ENCODE measurements at places on chromosomes 2 and 18.

DNA sequence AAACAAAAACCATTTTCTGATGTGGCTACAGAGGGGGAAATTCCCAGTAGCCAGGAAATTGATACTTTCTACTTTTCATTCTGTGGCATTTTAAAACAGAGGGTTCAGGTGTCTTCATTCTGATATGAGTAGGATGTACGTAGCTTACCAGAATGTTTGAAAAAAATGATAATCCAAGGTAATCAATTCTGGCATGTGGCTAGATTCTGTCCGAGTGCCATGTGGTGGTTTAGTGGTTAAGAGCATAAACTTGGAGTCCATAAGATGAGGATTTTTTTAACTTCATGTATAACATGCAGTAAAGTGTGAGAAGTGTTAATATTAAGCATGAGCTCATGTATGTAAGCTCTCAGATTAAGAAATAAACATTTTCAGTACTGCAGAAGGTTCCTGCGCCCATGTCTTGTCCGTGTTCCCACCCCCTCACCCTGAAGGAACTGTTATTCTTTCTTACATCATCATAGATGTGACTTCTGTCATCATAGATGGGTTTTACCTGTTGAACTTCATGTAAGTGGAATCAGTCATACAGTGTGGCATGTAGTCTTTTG lies 4.5 kb downstream of the B3GNT2 start:
- no peak for DNase-seq

DNA sequence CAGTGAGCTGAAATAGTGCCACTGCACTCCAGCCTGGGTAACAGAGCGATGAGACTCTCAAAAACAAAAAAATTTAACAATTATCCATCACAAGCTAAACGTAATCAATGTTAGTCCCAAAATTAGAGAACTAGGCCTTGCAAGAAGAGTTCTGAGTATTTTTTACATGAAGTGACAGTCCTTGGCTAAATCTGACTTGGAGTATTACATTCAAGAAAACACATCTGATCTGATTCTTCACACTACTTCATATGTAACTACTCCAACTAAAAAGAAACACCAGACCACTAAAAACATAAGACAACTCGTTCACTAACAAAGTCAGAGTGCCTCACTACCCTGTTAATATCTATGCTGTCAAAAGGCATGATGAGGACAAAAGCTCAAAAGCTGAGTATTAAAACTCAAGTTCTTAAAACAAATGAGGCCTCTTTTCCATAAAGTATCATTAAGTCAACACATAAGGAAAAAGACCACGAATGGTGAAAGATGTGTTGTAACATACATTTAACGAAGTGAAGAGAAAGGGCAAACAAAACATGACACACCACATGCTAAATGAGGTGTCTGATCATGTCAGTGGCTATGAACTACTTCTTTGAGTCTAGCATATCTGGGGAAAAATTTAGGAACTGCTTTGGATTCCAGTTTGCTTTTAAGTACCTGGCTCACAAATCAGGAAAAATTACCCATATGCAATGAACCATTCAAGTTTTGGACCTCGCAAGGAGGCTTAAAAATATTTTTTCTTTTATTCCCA lies 42.4 kb downstream of the TRIP12 start:
- no peak for DNase-seq

DNA sequence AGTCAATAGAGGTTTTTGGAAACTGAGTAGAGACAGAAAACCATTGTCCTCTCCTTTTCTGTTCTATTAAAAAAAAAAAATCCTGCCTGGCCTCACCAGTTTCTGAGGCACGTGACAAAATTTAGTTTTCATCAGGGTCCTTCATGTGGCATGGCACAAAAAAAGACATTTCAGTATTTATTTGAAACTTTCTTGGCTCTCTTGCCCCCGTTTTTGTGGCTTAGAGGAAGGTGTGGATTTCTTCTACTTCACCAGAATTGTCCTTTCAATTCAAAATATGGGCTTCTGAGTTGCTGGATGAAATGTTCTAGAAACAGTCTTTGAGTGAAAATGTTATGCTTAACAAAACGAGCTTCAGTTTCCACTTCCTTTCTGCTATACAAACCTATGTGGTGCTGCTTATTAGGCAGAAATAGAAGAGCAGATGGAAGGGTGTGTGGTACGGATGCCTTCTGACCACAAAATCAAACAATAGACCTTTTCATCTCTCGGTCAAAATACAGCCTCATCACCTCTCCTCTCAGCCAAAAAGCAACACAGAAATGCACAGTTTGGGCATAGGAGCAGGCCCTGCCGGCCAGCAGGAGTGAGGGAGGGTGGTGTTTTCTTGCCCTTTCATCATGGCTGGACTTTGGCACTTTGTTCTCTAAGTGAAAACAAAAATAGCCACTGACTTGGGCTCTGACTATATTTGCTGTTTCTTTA lies 89.2 kb downstream of the SH3RF3 start:
- DNase-seq = no peak

DNA sequence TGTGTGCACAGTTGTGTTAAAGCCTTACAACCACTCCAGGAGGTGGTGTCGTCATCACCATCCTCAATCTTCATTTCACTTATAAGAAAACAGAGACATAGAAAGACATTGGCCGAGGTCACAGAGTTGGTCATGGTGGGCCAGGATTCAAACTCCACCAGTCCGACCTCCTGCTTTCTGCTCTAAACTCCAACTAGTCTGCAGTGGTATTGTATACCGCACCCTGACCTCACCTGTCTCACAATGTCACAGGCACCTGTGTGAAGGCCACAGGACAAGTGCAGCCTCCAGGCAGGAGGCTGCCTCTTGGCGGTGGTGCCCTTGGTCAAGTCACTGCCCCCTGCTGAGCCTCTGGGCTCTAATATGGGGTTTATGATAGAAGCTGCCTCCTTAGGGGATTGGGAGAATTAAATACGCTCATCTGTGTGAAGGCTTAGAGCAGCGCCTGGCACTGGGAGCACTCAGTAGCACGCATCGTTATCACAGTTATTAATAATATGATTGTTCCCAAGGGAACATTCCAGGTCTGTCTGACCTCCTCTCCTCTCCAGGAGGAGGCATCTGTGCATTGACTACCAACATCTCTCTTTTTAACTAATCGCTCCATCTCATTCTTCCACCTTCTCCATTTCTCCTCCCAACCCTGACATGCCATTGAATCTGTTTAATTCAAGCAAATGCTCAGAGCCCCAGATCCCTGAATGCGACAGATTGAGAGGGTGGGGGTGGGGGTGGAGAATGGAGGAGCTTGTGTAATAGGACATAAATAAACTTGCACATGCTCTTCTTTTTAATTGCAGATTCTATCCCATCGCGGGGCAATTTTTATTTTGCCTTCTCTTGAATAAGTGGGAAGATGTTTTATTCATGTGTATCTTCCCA lies 112.7 kb downstream of the MCFD2 start:
- DNase-seq = no peak

GRCh38 chr2:74944987-74945787 lies 13.3 kb upstream of the POLE4 start:
- no peak for DNase-seq

DNA sequence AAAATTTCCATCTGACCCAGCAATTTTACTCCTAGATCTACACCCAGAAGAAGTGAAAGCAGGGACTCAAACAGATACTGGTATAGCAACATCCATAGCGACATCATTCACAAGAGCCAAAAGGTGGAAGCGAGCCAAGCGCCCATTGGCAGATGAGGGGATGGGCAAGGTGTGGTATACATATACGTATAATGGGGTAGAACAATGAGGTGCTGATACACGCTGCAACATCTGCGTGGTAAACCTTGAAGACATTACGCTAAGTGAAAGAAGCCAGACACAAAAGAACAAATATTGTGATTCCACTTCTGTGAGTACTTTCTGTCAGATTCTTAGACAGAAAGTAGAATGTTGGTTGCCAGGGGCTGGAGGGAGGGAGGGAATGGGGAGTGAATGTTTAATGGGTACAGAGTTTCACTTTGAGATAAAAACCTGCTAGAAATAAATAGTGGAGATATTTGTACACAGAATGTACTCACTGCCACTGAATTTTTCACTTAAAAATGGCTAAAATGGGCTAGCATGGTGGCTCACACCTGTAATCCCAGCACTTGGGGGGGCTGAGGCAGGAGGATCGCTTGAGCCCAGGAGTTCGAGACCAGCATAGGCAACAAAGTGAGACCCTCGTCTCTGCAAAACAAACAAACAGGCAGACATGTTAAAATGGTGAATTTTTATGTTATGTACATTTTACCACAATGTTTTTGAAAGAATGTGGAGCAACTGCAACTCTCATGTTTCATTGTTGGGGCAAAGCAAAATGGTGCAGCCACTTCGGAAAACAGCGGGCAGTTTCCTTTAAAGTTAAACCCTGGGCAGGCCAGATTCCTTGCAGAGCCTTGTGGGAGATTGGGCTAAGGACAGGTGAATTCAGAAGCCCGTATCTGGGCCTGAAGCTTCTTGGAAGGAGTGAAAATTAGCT lies 103.4 kb upstream of the MYCN start:
- DNase-seq = no peak

- DNase-seq = no peak
These were observed 57.1 kb downstream of the EMX1 start for GRCh38 chr2:72974436-72974754.

GRCh38 chr2:193847130-193847529 lies 1652.4 kb upstream of the TMEFF2 start:
- DNase-seq = no peak

DNA sequence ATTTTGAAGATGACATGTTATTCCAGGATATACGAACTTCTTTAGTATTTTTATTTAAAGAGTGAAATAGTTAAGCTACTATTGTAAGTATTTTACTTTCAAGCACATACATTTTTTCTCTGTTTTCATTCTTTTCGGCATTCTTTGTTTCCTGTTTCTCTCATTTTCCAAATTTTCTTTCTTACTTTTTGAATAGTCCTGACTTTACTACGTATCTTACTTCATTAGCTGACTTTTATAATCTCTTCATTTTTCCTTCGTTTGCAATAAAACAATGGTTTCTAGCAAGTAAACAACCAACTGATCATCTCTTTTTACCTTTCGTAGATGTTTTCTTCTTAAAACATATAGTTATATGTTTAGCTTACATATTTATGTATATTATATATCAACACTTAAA lies 11.8 kb downstream of the CAVIN2 start:
- DNase-seq = no peak

GRCh38 chr2:234436482-234436837 lies 60.4 kb downstream of the ARL4C start:
- DNase-seq = no peak

DNA sequence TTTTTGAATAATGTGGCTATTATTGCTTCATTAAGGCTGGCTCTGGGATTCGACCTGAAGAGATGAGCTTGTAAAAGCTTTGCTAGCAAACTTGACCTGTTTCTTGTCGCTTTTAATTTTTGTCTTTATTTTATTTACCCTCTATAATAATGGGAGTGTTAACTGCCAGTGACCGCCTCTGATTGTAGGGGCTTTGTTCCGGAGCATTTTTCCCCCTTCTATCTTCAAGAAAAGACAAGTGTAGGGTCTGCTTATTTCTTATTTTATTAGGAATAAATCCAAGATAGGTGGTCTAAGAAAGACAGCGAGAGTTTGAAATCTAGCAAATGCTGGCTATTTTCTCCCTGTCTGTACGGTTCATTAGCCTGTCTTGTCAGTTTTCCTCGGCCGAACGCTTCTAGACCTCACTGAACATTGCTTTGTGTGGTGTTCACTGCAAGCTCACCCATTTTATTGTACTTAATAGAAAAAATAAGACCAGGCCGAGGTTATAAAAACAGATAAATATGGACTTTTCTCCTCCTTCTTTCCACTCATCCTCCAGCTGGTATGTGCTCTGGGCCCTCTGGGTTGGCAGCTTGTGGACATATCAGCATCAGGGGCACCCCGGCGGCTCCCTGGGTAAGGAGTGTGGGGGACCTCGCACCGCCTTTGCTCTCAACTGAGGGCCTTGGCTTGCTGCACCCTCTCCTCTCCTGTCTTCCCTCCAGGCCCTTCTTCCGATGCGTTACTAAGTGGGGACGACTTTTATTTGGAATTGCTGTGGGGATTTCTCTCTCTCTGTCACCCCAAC lies 8.5 kb downstream of the MEIS1 start:
- no peak for DNase-seq

- no peak for DNase-seq
These were observed 147.5 kb upstream of the NCK2 start for GRCh38 chr2:105597011-105597805.

GRCh38 chr2:122412360-122412759 lies 656.9 kb downstream of the TSN start:
- DNase-seq = no peak

- peak; percentile 35 for DNase-seq
These were observed 532 bp upstream of the YES1 start for GRCh38 chr18:812376-813171.

- no peak for DNase-seq
These were observed 3.6 kb downstream of the DIS3L2 start for GRCh38 chr2:231965102-231965501.

GRCh38 chr18:76414936-76415621 lies 80.0 kb downstream of the ZNF516 start:
- DNase-seq = no peak

- DNase-seq = no peak
These were observed 27.6 kb downstream of the AAK1 start for GRCh38 chr2:69615969-69616368.

GRCh38 chr2:239595726-239596125 lies 194.9 kb upstream of the HDAC4 start:
- DNase-seq = no peak

DNA sequence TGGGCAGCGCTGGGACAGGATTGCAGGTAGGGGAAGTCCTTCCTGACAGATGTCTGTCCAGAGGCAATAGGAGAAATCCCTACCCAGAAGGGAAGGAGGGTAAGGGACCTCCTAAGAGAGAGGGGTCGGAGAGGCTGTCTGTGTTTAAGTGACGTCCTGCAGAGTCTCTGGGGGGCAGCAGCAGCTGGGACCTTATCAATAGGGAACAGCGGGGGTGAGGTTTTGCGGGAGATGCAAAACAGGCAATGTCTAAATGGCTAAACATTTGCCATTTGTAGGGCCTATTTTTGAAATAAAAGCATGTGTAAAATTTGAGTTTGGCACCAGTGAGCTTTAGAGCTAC lies 108.7 kb upstream of the HS6ST1 start:
- no peak for DNase-seq

GRCh38 chr18:58316396-58317342 lies 272.6 kb downstream of the NEDD4L start:
- no peak for DNase-seq

GRCh38 chr2:97849881-97850528 lies 136.6 kb downstream of the ZAP70 start:
- no peak for DNase-seq
